ENCODE measurements at places on chromosomes 13 and 19.
A peak's percentile ranks its signal among the peaks of the same experiment; 100 is the strongest.

DNA sequence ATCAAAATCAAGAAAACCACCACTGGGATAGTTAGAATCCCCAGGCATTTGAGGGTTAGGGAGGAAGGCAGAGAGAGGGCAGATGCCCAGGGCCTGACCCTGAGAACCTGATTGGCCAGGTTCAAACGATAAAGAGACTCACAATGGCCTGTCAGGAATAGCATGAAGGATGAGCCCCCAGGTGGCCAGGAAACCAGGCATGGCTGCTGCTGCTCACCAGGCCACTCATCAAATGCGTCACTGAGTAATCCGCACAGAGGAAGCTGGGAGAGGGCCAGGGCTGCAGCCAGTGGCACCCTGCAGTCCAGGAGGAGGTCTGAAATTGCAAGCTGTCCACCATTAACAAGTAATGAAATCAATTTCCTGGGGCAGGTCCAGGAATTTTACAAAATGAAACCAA lies 111.3 kb downstream of the KATNAL1 start:
- no peak for DNase-seq

DNA sequence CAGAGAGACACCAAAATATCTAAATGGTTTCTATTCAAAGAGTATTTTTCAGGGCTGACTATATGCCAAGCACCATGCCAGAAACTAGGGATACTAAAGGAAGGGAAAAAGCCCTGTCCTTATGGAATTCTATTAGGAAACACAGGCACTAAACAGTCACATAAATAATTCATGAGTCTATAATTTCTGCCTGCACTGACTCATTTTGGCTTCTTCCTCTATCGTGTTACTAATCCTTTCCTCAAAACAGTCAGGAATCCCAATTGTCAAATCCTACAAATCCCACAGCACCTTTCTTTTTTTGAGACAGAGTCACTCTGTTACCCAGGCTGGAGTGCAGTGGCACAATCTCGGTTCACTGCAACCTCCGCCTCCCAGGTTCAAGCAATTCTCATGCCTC lies 29.2 kb downstream of the XPO4 start:
- no peak for DNase-seq

GRCh38 chr19:39408392-39409207 lies 2.0 kb downstream of the ZFP36 start:
- peak; percentile 45 for DNase-seq

DNA sequence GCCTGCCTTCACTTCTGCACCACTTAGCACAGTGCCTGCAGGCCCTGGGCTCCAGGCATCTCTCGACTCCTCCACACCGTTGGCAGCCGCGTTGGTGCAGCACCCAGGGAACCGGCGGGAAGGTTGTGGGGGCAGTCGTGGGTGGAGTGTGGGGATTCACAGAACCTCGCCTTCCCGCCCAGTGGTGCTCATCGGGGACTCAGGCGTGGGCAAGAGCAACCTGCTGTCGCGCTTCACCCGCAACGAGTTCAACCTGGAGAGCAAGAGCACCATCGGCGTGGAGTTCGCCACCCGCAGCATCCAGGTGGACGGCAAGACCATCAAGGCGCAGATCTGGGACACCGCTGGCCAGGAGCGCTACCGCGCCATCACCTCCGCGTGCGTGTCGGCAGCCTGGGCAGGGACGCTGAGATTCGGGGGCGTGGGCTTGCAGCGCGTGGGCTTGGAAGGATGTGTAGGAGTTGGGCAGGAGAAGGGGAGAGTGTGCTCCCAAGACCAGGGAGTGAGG lies 9.6 kb downstream of the RAB11B start:
- no peak for DNase-seq

- no peak for DNase-seq
Observed at GRCh38 chr13:43235028-43235427, 211.6 kb downstream of the DNAJC15 start.

DNA sequence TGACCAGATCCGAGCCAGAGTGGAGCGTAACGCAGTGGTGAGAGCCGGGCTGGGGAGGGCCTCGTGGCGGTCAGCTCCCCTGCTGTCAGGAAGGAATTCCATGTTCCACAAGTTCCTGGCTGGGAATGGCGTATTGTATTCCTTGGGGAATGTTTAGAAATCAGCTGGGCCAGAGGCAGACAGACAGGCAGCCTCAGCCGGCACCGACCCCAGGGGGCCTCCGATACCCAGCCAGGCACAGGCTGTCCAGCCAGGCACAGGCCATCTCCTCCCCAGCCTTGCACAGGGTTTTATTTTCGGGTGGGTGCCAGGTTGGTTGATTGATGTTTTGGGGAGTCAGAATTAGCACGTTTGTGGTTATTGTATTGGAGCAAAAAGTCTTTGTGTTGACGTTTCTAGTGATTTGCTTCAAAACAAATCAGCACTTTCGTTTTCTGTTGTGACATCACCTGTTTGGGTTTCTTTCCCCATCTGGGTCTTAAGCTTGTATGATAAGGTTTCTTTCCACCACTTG lies 126.6 kb upstream of the MCF2L start:
- no peak for DNase-seq

DNA sequence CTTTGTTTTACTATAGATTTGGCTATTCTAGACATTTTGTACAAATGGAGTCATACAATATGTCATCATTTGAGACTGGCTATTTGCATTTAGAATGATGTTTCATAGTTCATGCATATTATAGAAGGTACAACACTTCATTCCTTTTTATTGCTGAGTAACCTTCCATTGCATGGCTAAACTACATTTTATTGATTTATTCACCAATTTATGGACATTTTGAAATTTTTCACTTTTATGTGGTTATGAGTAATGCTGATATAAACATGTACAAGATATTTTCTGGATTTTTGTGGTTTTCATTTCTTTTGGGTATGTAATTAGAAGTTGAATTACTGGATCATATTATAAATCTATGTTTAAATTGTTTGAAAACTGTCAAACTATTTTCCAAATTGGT lies 710.3 kb upstream of the SLITRK5 start:
- DNase-seq = no peak

GRCh38 chr13:110156301-110157049 lies 150.5 kb downstream of the COL4A1 start:
- no peak for DNase-seq

GRCh38 chr19:8826371-8826770 lies 5.7 kb downstream of the ZNF558 start:
- DNase-seq = no peak

GRCh38 chr19:34430738-34431625 lies 2.8 kb downstream of the UBA2 start:
- DNase-seq = peak; percentile 29

GRCh38 chr13:44546164-44546563 lies 30.0 kb downstream of the TSC22D1 start:
- DNase-seq = no peak

GRCh38 chr19:7506385-7507328 lies 9.2 kb upstream of the ZNF358 start:
- DNase-seq = peak; percentile 94

DNA sequence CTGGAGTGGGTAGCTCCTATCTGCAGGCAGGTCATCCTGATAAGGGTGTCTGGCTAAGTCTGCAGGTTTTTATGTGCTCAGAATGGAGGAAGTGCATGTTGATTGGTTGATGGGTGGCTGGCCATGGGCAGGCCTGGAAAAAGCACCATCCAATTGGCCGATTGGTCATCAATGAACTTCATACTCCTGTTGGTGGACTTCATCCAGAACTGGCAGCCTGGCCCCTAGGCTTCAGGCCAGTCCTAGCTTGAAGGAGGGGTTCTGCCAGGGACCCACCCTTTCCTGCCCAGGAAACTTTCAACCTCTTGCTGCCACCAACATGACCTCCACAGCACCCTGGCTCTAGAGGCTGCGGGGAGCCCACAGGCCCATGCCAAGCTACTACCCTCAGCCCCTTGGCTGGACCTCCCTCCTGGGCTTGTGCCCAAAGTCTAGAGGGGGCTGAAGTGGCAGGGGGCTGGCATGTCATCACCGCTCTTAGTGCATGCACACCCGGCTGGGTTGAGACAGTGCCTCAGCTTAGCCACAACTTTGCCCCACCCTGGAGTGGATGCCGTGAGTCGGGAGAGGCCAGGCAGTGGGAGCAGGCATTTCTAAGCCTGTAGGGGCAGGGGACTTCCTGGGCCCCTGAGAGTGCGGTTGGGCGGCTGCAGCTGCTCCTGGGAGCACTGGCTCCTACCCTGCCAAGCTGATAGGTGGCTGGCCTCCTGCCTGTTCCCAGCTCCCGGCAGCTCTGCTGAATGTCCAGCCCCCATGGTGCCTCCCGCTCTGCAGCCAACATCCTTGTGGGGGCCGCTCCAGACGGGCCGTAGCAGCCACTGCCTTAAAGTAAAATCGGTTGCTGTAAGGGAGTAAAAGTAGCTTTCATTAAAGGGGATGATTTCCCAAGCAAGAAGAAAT lies 13.2 kb downstream of the DNAJC15 start:
- DNase-seq = no peak

DNA sequence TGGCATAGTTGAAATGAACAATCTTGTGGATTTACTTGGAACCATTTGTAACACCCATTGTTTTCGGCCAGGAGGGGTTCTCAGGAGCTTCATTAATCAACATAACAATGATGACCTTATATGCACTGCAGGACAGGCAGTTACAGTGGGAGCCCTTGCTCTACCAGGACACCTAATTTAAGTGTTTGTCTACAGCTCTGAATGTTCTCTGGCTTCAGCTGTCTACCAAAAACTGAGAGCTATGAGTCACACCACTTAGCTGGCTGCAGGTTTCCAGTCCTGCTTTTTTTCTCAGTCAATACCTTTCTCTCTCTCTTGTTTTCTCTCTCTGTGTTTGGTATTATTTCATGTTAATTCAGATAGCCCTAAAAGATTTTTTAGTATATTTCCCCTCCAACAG lies 105.4 kb upstream of the MBNL2 start:
- no peak for DNase-seq

- DNase-seq = no peak
Observed at GRCh38 chr13:89897681-89898080, 1449.8 kb upstream of the MIR17HG start.

- no peak for DNase-seq
Observed at GRCh38 chr19:32811151-32811550, 58.4 kb downstream of the SLC7A9 start.

- DNase-seq = no peak
Observed at GRCh38 chr19:46995492-46995891, 24.1 kb upstream of the NPAS1 start.
